Fibroblast of the conjunctiva (primary cell): ENCODE measurements at places on chromosomes 1 and 21.

DNA sequence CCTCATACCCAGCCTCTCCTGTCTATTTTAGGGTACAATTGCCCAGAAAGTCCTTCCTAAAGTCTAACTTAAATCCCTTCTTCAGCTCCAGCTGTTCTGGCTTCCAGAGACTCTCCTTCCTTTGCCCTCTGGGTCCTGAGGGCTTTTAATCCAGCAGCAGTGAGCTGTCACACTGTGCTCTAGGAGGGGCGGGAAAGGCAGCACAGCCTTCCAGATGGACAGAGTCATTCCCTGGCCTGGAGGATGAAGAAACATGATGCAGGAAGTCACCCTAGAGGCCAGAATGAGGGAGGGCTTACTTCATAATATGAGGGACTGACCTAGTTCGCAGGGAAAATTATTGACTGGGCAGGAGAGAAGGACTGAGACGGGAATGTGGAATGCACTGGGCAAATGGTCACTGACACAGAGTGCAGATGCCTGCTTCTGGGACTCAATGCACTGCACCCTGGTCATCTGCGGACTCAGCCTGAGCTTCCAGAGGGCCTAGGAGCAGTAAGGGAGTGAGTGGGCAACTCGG is 1.3 kb downstream of the SH2D2A start:
- DNase-seq: no peak

- DNase-seq: no peak
Observed at GRCh38 chr1:90795431-90795830, 78.3 kb upstream of the BARHL2 start.

DNA sequence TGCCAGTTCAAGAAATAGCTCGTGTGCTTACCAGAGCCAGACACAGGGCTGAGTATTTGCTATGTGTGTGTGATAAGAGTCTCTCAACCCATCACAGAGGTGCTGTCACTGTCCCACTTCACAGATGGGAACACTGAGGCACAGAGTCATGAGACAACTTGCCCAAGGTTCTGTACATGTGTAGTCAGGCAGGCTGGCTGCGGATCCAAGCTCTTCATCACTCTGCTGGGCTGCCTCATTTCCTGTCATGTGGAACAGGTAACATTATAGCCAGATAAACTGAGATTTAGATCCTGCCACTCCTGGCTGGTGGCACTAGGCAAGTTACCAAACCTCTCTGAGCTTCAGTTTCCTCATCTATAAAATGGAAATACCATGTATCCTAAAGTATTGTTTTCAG is 77.8 kb downstream of the ITPKB start:
- DNase-seq: no peak

DNA sequence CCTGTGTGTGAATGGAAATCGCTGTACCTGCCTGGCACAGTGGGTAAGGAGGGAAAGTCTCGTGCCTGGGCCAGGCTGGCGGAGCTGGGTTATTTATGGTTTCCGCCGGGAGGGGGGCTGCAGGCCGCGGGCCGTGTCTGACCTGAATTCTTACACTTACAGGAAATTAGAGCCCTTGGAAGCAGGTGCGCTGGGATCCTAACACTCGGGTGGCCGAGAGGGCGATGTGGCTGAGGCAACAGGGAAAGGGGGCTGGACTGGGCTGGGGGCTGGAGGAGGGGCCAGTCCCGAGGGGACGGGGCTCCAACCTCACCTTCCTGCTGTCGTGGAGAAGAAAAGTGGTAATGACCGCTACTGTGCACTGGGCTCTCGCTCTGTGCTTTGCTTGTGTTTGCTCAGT is 109.4 kb upstream of the WNT4 start:
- DNase-seq: no peak

DNA sequence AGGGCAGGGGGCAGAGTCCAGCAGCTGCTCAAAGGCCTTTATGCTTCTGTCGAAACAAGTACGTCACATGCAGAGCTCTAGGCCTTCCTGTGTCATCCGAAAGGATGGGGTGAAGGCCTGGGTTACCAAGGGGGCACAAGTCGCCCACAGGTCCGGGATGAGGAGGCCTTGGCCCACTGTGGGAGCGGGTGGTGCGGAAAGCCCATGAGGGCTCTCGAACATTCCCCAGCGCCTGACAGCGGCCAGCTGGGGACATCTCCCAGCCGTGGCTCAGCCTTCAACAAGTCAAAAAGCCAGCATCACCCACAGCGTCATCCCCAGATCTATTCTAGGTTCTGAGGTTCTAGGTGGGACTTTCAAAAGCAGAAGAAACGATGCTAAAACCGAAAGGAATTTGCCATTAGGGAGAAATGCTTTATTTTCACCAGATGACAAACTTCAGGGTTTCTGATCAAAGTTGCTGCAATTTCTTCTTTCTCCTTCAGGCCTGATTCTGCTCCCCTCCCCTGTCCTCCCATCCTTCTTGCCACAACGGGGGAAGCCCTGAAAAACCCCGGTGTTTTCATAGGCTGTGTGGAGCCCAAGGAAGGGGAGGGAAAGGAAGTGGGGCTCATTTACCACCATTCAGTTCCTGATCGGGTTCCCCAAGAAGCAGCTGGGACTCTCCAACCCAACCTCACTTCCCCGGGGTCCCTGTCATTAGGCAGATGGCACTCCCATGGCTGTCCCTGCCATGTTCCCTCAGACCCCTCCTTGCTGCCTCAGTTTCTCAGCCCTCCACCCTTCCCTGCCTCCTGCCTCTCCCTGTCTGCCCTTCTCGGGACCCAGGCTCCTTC is 17.6 kb downstream of the GPR137B start:
- no peak for DNase-seq

DNA sequence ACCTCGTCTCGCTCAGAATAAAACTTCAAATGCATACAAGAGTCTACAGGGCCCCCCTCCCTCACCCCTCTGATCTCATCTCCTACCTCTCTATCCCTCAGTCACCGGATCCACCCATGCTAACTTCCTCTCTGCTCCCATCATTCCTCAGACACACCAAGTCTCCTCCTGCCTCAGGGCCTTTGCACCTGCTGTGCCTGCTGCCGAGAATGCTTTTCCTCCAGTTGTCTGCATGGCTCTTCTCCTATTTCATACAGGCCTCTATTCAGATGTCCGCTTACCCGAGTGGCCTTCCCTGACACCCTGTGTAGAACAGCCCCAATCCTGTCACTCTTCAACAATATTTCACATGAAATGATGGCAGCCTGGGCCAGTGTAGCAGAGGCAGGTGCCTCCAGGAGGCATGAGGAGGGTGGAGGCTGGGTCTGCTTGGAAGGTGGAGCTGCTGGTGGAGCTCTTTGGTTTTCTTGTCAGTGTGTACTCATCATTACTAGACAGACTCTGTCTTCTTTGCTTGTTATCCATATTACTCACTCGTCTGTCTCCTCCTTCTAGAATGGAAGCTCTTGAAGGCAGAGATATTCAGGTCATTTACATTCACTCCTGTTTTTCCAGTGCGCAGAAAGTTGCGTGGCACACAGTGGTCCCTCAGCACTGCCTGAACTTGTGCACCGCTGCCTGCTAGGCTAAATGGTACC is 4.2 kb downstream of the SH2D2A start:
- no peak for DNase-seq

- no peak for DNase-seq
Observed at GRCh38 chr1:59985911-59986515, 59.4 kb upstream of the CYP2J2 start.
